Natural killer cell treated with Interleukin-12 subunit alpha and Interleukin-12 subunit beta and Interleukin-15 and Interleukin-18, amount 100 ng/mL, for 72 hours (primary cell): ENCODE measurements at places on chromosomes 11 and 22. TPM values are rescaled to one million over a fixed set of nuclear protein-coding genes. Genes with fewer than 3 reads are reported as not detected.

Gene KCTD14
- 0.29 TPM for total RNA-seq

DNA sequence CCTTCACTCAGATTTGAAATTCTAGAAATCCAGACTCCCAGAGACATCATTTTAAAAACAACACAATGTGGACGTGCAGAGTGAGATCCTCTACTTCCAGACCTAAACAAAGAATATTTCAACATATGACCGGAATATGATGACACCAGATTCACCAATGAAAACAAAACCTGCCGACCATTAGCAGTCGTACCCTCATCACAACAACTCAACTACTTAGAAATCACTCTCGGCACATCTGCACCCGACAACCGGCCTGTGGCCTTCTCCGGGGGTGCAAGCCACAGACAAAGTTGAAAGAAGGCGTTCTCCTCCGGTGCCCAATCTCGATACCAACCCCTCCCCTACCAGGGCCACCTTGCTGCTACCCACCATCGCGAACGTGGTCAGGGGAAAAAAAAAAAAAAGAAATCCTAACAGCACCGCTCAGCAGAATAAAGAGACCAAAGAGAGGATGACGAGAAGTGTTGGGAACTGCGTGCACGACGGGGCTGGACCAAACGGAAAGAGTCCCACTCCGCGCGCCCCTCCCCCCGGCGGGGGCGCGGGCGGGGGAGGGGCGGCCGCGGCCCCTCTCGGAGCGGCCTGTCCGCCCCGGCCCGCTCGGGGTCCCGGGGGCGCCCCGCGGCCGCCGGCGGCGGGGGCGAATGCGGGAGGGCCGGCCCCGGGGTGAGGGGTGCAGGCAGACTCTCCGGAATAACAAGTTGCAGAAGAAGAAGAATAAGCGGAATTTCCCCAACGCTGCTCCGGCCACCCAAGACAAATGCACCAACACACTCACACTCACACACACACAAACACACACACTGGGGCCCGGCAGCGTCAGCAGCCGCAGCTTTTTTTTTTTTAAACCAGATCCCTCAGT is 1.7 kb downstream of the PHF21A start:
- H3K27ac ChIP-seq: peak overlapping the region; percentile 96
- H3K36me3 ChIP-seq: peaks cover 6% of the 10 kb centered on the region
- no peaks in the 10 kb centered on the region for H3K27me3 ChIP-seq
- H3K4me3 ChIP-seq: peak overlapping the region; percentile 97
- H3K4me1 ChIP-seq: peaks cover 50% of the 10 kb centered on the region
- DNase-seq: peak; percentile 77

DNA sequence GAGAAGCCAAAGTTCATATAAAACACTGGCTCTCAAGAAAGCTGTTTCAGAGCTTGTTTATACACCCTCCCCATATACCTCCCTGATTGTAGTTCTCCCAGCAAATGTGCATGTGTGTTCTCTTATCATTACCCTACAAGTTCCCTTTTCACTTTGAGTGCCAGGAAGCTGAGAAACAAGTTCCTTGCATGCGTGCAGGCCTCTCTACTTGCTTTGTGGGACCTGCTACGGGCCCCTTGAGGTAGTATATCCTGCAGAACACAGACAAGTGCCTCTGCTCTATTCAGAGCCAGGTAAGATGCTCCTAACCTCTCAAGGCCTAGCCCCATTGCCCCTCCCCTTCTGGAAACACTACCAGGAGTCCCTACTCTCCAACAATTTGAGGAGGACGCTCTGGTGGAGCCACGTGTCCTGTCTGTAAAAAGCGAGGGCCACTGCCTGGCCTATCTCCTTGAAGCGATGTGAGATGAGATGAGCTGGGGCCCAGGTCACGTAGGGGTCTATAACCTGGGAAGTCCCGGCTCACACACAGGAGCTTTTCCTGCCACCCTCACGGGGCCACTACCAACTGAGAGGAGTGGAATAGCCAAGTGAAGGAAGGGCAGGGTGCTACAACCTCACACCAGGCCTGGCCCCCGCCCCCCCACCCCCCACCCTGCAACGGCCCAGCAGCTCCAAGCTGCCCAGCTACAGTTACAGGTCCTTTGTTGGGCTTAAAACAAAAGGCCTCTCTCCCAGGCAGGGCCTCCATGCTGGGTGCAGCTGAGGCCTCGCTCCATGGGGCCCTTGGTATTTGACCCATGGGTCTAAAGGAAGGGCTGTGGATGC is 2.6 kb upstream of the ATP5MGL start:
- DNase-seq: no peak
- peaks cover 20% of the 10 kb centered on the region for H3K4me1 ChIP-seq
- no peak overlapping the region for H3K27ac ChIP-seq
- no peak overlapping the region for H3K4me3 ChIP-seq

Gene OR52I1
- total RNA-seq: not detected

DNA sequence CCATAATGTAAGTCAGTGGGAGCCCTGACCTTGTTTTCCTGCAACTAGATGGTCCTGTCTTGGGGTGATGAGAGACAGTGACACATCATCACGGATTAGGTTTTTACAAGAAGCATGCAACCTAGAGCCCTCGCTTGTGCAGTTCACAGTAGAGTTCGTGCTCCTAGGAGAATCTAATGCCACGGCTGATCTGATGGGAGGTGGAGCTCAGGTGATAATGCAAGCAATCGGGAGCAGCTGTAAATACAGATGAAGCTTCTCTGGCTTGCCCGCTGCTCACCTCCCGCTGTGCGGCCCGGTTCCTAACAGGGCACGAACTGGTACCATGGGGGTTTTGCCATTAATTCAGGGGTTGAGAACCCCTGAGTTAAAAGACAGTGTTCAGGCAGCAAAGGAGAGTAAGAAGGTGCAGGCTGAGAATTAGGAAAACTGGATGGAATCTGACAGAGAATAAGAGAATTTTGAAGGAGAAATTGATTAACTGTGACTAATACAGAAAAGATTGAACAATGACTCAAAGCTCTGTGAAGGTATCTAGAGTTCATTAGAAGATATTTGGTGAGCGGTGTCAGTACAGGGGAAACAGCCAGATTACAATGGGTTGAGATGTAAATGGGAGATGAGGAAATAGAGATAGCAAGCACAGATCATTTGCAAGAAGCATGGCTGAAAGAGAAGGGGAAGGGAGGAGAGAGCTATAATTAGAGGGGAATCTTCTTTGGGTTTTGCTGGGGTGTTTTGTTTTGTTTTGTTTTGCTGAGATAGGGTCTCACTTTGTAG is 21.0 kb downstream of the WEE1 start:
- H3K27ac ChIP-seq: no peak overlapping the region
- H3K4me1 ChIP-seq: peaks cover 6% of the 10 kb centered on the region
- H3K36me3 ChIP-seq: peaks cover 1% of the 10 kb centered on the region
- no peak for DNase-seq
- H3K4me3 ChIP-seq: no peak overlapping the region

DNA sequence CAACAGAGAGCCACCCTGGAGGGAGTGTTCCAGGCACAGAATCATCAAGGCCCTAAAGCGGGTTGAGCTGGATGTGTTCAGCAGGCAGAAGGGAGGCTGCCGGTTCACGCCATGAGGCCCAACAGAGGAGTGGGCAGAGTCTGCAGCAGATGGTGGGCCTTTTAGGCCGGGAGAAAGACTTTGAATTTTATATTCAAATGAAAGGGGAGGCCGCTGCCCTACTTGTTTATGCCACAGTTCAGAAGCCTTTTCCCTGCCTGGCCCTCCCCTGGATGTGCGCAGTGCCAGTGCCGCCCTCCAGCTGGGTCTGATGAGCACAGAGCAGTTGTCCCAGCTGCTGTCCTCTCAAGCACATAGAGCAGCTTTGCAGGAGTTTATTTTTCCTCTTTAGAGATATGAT is 46.9 kb upstream of the TTC12 start:
- H3K27me3 ChIP-seq: no peaks in the 10 kb centered on the region
- H3K36me3 ChIP-seq: no peaks in the 10 kb centered on the region
- no peak for DNase-seq
- H3K4me3 ChIP-seq: no peak overlapping the region
- peaks cover 5% of the 10 kb centered on the region for H3K4me1 ChIP-seq

- DNase-seq: peak; percentile 13
- H3K27me3 ChIP-seq: no peaks in the 10 kb centered on the region
- H3K4me1 ChIP-seq: no peaks in the 10 kb centered on the region
- no peaks in the 10 kb centered on the region for H3K36me3 ChIP-seq
- no peak overlapping the region for H3K4me3 ChIP-seq
- no peak overlapping the region for H3K27ac ChIP-seq
These were observed 10.7 kb downstream of the TUB start for GRCh38 chr11:8091721-8092120.

GRCh38 chr11:120173019-120173705 is 35.2 kb upstream of the TRIM29 start:
- no peak overlapping the region for H3K27ac ChIP-seq
- no peak overlapping the region for H3K4me3 ChIP-seq
- H3K36me3 ChIP-seq: no peaks in the 10 kb centered on the region
- H3K27me3 ChIP-seq: peaks cover 55% of the 10 kb centered on the region
- no peak for DNase-seq

GRCh38 chr11:36404831-36405230 is 105.2 kb downstream of the TRAF6 start:
- no peaks in the 10 kb centered on the region for H3K27me3 ChIP-seq
- DNase-seq: no peak
- no peak overlapping the region for H3K4me3 ChIP-seq
- peaks cover 41% of the 10 kb centered on the region for H3K36me3 ChIP-seq
- H3K4me1 ChIP-seq: peaks cover 74% of the 10 kb centered on the region

Gene UBASH3B
- 3.4 TPM for total RNA-seq

- no peak overlapping the region for H3K27ac ChIP-seq
- H3K4me1 ChIP-seq: peaks cover 41% of the 10 kb centered on the region
- H3K4me3 ChIP-seq: no peak overlapping the region
- no peaks in the 10 kb centered on the region for H3K36me3 ChIP-seq
- DNase-seq: no peak
These were observed 6.8 kb downstream of the TMEM121B start for GRCh38 chr22:17114173-17114897.

Gene WNT11
- total RNA-seq: 1.7 TPM

DNA sequence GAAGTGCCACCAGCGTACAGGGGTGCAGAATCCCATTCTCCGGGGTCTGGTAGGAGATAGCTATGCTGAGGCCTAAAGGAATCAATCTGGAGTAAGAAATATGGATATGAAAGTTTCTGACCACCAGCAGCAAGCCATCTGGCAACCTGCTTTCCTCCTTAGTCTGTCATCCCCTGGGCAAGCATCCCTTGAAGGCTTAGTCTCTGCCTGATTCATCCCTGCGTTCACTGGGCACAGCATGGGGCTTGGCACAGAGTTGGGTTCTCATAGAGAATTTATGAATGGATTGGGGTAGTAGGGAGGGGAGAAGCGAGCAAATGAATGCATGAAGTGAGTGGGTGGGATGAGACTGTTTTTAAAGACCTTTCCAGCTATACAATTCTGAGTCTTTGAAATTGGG is 85.8 kb upstream of the NARS2 start:
- H3K27me3 ChIP-seq: peaks cover 7% of the 10 kb centered on the region
- H3K36me3 ChIP-seq: no peaks in the 10 kb centered on the region
- no peaks in the 10 kb centered on the region for H3K4me1 ChIP-seq
- no peak for DNase-seq
- H3K4me3 ChIP-seq: no peak overlapping the region

Gene STARD10
- total RNA-seq: 9.5 TPM

DNA sequence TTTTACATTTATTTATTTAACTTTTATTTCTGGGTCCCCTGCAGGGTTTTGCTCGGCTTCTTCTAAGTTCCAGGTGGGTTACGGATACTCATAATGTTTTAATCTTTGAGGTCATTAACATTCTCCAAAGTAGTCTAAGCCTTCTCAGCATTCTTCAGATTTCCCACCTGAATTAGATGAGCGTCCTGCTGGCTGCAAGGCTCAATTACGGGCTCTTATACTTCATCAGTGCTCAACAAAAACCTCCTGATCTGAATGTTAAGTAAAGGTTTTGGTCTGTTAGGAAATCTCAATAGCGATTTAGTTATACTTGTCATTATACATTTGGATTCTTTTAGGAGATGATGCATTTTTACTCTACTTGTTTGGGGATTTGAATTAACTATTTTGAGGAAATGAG is 27.3 kb upstream of the NFRKB start:
- H3K4me3 ChIP-seq: no peak overlapping the region
- no peaks in the 10 kb centered on the region for H3K27me3 ChIP-seq
- peaks cover 16% of the 10 kb centered on the region for H3K4me1 ChIP-seq
- peaks cover 6% of the 10 kb centered on the region for H3K36me3 ChIP-seq

DNA sequence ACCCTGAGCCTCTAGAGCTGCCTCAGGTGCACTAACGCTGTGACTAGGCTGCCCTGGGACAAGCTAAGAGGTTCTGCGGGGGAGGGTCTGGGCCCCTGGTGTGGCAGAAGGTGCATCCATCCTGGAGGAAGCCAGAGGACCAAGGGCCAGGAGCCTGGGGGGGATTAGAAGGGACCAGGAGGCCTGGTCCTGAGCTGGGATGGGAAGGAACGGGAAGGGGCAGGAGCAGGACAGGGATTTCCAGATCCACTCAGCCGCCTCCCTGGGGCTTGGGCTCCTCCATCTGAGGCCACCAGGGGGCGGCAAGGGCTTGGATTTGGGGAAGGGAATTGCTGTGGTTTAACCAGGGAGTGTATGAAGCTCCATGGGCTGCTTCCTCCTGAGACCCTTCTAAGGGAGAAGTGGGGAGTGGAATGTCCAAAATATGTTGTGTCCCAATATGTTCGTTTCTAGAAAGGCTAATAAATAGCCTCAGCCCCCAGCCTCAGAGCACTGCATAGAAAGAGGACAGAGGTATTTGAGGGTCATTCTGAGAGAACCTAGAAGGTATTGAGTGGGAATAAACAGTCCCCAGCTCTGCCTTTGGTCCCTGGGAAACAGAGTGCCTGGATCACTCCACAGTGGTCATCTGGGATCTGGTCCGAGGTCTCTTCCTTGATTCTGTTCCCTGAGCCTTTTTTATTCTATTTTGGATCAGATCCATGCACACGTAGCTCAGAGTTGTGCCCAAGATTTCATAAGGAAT is 17.4 kb upstream of the PRAME start:
- no peak overlapping the region for H3K27ac ChIP-seq
- H3K4me3 ChIP-seq: no peak overlapping the region
- H3K36me3 ChIP-seq: no peaks in the 10 kb centered on the region
- no peak for DNase-seq
- H3K4me1 ChIP-seq: no peaks in the 10 kb centered on the region

- no peak for DNase-seq
- H3K36me3 ChIP-seq: peaks cover 18% of the 10 kb centered on the region
These were observed 2.4 kb upstream of the TTC36 start for GRCh38 chr11:118524757-118525470.
